ENCODE measurements at places on chromosomes 1 and 21.
A peak's percentile ranks its signal among the peaks of the same experiment; 100 is the strongest.

GRCh38 chr1:236144446-236145150 is 2.3 kb downstream of the GPR137B start:
- DNase-seq, result no peak

- DNase-seq, result peak; percentile 85
Measured at GRCh38 chr1:11908095-11908675, 18.0 kb downstream of the KIAA2013 start.

DNA sequence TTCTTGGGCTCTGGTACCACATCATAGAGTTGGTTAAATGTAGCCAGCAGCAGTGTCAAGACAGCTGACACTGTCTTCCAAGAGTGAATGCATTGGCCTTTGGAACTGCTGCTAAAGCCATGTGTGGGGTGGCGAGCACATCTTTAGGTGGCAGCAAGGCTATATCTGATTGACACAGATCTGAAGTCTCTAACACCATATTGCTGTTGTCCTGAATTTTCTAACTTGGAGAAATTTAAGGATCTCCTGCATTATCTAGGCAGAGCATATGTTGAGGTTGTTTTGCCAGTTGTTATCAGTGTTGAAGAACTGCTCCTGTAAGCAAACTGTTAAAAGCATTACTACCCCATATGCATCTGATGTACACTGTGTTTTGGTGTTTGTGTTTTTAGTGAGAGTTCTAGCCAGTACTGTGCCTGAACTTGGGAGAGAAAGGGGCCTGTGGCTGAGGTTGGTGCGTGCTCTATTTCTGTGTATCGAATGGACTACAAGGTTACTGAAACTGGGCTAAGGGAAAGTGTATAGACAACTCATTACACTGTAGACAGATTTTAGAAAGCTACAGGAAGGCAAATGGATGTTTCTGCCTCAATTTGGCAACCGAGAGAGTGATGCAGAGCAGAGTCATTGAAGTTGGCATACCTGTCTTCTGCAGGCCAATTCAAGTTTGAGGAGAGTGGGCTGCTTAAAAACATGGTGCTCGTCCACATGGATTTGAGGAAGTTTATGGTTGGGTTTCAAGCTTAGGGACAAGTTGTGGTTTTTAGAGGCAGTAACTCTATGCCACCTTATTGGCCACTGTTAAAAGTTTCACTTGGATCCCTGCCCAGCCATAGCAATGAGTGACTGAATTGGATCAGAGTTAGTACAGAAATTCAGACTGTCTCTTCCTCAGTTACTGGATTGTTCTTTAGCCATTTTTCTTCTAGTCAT is 16.9 kb downstream of the DYRK3 start:
- DNase-seq, result no peak

DNA sequence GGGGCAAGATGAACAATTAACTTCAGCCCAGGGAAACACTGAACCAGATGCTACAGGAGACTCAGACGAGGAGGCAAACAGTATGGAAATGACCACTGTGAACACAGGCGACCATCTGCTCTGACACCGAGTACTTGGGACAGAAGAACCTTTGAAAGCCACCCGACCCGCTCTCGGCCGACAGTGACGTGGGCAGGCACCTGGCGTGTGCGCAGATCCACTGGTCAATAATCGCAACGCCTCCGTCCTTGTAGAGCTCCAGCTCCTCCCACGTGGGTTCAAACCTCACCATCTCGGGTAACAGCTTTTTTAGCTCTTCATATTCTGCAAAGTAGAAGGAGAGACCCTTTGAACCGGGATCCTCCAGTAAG is 20.3 kb downstream of the POFUT2 start:
- no peak for DNase-seq

DNA sequence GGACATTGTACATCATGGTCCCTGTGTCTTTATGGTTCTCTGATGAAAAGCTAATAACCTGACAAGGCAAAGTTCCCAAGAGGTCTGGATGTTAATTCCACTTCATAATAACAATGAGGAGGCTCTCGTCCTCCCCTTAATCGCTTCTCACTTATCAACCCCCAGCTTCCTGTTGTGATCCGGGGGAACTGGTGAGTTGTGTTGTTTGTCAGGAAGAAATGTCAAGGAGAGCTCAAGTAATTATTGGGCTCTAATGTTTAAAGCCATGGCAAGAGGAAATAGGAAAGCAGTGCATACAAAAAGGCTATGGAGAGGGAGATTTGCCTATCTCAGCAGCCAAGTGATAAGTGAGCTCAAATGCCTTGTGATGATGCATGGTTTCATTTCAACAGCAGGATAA is 42.8 kb upstream of the RASAL2 start:
- DNase-seq, result no peak

- peak; percentile 12 for DNase-seq
Measured at GRCh38 chr1:246608616-246609376, 42.5 kb downstream of the CNST start.

DNA sequence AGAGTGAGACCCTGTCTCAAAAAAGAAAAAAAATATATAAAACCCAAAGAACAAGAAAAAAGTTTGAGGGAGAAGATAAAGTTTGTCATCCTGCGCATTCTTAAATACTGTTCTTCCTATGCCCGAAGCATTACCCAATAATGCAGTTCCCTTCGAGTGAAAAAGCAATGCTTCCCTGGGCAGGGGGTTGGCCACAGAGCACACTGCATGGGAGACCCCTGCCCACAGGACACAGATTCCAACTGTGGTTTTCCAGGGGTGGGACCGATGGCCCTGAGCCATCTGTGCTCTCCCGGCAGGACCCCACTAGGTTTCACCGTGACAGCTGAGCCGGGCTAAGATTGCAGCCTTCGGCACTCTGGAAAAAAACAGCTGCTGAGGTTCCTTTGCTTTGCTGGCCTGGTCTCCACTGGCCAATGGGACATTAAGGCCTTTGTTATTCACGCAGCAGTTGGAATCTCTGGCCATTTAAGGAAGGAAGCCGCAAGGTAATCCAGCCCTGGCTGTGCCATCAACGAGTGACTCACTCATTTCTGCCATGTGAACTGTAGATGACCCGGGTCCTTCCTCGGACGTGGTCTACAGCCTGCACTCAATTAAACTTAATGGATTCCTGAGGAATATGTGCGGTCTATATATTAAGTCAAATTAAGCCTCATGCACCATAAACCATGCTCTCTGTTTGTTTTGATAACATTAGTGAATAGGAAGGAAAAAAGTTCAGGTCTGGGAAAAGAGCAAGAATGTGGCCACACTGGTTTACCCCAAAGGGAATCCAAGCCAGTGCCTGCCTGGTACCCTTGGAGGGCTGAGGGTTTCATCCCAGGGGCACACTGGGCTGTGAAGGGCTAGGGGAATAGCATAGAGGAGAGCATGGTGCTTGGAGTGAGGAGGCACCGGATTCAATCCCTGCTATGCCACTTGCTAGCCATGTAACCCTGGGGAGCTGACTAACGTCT is 163.2 kb downstream of the ZBTB18 start:
- no peak for DNase-seq

GRCh38 chr1:20282533-20282932 is 8.1 kb upstream of the VWA5B1 start:
- DNase-seq, result no peak

DNA sequence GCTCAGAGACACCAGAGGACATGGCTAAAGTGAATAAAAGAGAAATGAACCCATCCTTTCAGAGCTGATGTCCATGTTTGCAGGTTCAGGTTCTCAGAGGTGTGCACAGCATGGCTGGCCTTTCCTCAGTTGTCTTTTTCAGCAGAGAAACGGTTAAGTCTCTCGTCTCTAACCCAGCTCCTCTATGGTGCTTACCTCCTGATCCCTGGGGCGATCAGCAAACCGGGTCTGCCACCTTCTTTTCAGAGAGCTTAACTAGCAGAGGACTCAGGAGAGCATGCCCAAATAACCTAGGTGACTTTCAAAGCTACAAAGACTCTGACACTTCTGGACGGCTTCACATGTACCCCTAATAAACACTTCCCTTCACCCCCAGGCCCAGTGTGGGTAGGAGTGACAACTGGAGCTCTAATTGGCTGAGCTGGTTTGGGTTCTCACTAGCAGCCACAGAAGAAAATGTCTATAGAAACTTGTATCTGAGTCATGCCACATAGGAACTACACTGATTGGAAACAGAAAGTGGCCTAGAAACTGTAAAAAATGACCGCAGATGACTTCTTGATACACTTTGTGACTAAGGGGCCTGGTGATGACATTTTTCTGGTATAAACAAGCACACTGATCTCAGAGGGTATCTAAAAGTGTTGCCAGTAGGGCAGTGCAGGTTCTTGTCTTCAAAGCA is at the start of gene AIM2:
Gene AIM2 (minus strand): TSS at position 329 of the 682 bp plus-strand sequence. CDS start 3,267 bp downstream, outside the sequence.
- DNase-seq, result peak; percentile 91

GRCh38 chr1:9293533-9294404 is 1.1 kb downstream of the SPSB1 start:
- peak; percentile 30 for DNase-seq

GRCh38 chr1:41626146-41626545 is 141.7 kb upstream of the EDN2 start:
- no peak for DNase-seq

DNA sequence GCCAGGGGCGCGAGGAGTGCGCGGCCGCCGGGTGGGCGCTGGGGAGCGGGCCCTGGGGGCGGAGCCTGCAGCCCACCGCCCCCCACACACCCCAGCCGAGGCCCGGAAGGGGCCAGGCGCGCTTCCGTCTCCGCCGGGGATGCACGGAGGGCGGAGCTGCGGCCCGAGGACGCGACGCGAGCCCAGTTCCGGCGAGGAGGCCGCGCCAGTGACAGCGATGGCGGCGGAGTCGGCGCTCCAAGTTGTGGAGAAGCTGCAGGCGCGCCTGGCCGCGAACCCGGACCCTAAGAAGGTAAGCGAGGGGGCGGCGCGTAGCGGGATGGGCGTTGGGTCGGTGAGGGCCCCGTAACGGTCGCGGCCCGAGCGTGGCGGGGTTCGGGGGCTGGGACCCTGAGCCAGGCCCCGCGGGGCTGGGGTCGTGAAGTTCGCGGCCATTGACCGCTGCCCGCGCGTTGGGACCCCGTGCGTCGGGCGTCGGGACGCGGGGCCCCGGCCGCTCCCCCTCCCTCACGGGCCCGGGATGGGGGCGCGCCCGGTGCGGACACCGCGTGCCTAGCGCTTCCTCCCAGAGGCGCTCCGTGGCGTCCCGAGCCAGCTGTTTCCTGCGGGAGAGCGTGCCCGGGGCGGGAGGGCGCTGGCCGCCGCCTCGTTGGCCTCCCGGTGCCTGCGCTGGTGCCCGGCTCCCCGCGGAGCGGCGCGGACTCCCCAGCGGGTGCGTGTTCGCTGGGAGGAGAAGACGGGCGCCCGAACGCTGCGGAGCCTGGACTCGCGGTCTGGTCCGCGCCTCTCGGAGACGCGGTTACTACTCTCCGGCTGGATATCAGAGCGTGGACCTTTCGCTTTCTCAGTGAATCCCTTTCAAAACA is at the start of gene ELOA:
Gene ELOA (plus strand): TSS at position 185 of the 866 bp plus-strand sequence. CDS start 33 bp downstream, at position 218.
- peak; percentile 69 for DNase-seq

DNA sequence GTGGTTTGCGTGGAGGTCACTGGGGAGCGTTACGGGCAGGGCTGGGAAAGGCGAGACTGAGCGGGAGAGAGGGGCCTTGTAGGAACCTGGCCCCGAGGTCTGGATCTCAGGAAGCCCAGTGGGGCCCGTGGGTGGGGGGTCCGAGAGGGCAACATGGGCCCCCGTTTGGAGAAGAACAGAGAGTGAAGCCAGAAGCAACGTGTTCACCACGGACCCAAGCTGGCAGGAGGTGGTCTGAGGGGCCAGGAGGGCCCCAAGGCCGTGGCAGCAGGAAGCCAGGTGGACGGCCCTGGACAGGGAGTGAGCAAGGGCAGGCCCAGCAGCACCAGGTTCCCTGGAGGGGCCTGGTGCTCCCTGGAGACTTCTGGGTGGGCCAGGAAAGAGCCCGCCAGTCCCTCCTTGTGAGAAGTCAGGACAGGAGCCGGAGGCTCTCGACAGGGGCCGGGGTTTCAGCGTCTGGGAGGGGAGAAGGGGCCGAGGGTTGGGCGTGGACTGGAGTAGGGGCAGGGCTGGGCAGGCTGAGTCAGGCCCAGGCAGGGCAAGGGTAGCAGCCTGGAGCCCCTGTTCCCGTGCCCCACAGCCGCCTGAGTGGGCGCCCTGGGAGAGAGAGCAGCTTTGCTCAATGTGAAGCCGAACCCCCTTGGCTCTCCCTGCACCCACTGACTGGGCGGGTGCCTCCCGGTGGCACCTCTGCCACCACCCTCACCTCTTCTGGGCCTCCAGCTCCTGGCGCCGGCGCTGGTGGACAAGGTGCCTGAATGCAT is 33.5 kb downstream of the CFAP74 start:
- DNase-seq, result no peak

DNA sequence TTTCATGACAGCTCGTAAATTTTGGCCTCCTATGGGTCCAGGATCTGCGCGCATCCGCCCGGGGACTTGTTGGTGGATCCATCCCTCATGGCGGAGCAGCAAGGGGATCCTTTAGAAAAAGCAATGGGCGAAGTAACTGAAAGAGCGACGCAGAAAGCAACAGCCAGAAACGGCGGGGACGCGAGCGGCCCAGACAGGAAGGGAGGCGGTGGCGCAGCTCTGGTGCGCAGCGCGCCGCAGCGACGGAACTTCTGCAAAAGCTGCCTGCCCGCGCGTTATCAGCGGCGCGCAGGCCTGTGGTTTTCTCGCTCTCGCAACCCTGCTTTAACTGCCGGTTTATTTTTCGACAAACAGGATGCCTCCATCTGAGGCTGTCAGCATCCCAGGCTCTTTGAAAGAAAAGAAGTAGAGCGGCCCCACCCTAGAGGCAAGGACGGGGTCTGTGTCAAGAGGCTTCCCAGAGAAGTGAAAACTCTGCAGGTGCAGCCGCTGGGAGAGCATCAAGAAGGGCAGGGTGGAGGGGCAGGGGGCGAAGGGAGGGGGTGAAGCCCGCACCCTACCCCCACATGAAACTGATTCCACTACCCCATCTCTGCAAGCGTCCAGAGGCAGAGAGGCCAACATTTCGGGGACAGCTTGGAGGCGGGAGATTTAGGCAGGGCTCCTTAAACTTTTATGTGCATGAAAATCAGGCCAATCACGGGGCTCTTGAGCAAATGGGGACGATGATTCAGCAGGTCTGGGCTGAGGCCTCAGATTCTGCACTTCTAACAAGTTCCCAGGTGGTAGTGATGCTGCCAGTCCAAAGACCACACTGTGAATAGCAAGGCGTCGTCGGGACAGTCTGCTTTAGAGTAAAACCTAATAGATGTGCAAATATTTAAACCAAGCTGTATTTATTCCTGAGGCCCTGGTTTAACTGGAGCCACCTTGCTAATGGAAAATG is 22.2 kb downstream of the RUNX1 start:
- DNase-seq, result peak; percentile 88

GRCh38 chr1:180939073-180939710 is 26.5 kb downstream of the KIAA1614 start:
- no peak for DNase-seq

- DNase-seq, result no peak
Measured at GRCh38 chr1:98903261-98903660, 101.4 kb downstream of the PLPPR5 start.
